KBM-7 (cell line): ENCODE measurements at places on chromosomes 6 and 20.

GRCh38 chr6:151499551-151499950 lies 5.7 kb downstream of the CCDC170 start:
- no peak for DNase-seq

DNA sequence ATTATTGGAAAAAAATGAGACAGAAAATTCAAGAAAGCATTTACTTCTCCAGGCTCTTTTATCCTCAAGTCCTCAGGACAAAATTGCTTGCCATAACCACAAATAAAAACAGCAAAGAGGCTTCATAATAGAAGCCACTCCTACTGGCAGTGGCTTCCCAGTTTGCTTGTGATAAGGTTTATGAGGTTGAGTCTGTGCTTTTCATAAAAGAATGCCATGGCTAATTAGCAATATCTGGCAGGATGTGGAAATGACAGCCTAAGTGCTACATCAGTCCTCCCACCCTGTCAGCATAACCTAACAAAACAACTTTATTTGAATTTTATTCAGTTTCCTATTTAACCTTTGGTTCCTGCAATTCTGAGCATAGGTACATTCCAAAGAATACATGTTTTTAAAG lies 80.9 kb upstream of the HTR1E start:
- DNase-seq, result no peak

- no peak for DNase-seq
Measured at GRCh38 chr6:155297669-155298068, 16.6 kb downstream of the TFB1M start.

DNA sequence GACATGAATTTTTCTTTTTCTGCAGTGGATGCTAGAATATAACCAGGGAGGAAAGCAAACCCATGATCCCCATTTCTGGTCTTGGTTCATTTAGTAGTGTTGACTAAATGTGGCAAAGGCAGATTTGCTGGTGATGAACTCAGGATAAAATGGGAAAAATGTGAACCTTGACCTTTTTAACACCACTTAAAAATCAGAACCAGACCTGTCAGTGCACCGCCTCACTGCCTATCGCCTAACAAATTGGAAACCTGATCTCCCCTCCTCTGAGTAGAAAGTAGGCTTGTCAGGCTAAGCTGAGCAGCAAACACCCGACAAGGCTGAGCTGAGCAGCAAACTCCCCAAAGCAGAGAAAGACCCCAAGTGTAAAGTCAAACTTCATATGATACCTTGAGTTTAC lies 254.8 kb downstream of the FOXC1 start:
- DNase-seq, result no peak

- DNase-seq, result no peak
Measured at GRCh38 chr20:49762940-49763766, 49.5 kb upstream of the B4GALT5 start.

GRCh38 chr6:23412770-23413169 lies 713.2 kb upstream of the NRSN1 start:
- no peak for DNase-seq

DNA sequence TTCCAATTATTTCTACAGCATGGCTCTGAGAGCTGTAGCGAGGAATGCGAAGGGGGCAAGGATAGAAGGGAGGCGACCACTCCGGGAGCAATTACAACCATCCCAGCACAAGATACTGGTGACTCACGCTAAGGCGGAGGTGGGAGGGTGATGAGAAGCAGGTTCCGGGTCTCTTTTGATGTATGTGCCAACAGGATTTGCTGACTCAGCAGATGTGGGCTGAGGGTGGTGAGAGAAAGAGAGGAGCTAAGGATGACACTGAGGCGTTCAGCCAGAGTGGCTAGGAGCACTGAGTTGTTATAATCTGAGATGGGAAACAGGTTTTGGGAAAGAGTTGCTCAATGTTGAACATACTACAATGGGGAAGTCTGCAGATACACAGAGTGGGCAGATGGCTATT lies 9.3 kb upstream of the TXNDC5 start:
- no peak for DNase-seq

GRCh38 chr20:63315731-63316491 lies 22.9 kb downstream of the COL20A1 start:
- no peak for DNase-seq

GRCh38 chr6:132390017-132390416 lies 11.3 kb downstream of the MOXD1 start:
- no peak for DNase-seq

- peak; percentile 44 for DNase-seq
Measured at GRCh38 chr6:5132731-5133130, 47.6 kb downstream of the PPP1R3G start.

DNA sequence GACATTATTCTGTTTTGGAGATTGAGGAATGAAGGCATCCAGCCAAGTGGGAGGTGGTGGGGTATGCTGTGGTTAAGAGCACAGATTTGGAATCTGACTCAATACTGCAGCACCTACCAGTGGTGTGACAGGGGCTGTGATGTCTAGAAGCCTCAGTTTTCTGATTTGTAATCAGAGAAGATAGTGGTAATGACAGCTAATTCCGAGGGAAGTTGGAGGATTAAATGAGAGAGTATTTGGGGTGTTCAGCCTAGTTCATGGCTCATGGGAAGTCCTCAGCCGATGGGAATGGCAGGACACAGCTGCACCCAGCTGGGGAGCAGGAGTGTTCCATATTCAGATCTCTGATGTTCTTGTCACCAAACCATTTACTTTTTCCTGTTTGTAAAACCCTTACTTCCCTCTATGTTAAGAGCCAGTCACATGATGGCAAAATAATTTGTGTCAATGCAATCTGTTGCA lies 9.3 kb downstream of the SLC9A8 start:
- DNase-seq, result no peak

- no peak for DNase-seq
Measured at GRCh38 chr6:143301188-143301587, 149.3 kb downstream of the ADAT2 start.

- DNase-seq, result no peak
Measured at GRCh38 chr6:82080767-82081166, 166.8 kb downstream of the IBTK start.

DNA sequence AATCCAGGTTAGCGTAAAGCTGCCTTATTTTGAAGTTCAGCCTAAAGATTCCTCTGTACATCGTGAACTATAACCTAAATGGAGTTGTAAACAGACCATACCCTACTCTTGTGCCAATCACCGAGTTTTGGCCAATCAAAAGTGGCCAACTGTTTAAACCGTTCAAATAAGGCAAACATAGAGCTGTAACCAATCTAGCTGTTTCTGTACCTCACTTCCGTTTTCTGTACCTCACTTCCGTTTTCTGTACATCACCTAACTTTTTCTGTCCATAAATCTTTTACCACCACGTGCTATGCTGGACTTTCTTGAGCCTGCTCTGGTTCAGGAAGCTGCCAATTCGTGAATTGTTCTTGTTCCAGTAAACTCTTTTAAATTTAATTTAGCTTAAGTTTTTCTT lies 39.7 kb downstream of the LBP start:
- peak; percentile 38 for DNase-seq

DNA sequence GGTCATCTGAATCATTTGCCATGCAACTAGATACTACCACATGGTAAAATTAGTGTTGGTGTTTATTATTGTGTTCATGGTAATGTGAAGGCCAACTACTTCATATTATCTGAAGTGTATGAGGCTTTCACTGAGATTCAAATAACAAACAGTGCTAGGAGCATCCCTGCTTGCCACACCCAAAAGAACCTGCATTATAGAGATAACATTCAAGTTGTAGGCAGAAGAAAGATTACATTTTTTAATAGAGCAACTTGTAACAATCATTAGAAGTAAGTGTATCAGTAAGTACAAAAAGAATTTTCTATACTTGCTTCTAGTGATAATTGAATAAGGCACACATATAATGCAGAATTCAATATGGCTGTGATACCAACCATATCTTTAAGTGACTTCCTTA lies 49.8 kb downstream of the BCKDHB start:
- no peak for DNase-seq

DNA sequence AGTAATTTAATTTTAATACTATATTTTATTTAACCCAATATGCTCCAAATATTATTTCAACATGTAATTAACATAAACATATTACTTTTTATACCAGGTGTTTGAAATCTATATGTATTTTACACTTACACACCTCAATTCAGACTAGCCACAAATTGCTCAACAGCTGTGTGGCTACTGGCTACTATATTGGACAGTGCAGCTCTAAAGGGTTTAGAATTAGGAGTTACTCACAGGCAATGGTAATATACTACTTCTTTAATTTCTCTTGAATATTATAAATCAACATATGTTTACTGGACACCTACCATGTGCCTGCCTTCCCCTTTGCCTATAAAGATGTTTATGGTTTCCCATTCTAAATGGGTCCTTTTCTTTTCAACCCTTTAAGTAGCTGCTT lies 2.3 kb downstream of the MTRF1L start:
- DNase-seq, result no peak

- DNase-seq, result no peak
Measured at GRCh38 chr6:43375693-43376092, 6.2 kb upstream of the ZNF318 start.

- DNase-seq, result peak; percentile 49
Measured at GRCh38 chr6:47118611-47119010, 76.5 kb upstream of the ADGRF1 start.

- no peak for DNase-seq
Measured at GRCh38 chr6:91387290-91388059, 800.6 kb upstream of the MAP3K7 start.
